ENCODE measurements at places on chromosomes 3 and 15. TPM values are rescaled to one million over a fixed set of nuclear protein-coding genes. Genes with fewer than 3 reads are reported as not detected.

The CCNB2 gene
- total RNA-seq: 21.2 TPM

The MON1A gene
- 8.0 TPM for total RNA-seq

The FAM174B gene
- total RNA-seq: 33.9 TPM

The ZNF717 gene
- total RNA-seq: 30.1 TPM

The GAP43 gene
- 25.6 TPM for total RNA-seq

The TM4SF1 gene
- total RNA-seq: 86.8 TPM

The UROC1 gene
- 0.11 TPM for total RNA-seq

The IL17RC gene
- 28.1 TPM for total RNA-seq

The TRIM59 gene
- 25.6 TPM for total RNA-seq

The THBS1 gene
- total RNA-seq: 177 TPM

The GPR62 gene
- 0.27 TPM for total RNA-seq

The PCOLCE2 gene
- total RNA-seq: 14.8 TPM

The GRK7 gene
- 1.3 TPM for total RNA-seq

The GCSAM gene
- 0.99 TPM for total RNA-seq

The BCHE gene
- 53.3 TPM for total RNA-seq

The ZPLD1 gene
- 1.9 TPM for total RNA-seq

The GOLGA6L10 gene
- total RNA-seq: 5.0 TPM

The SLC12A1 gene
- 2.1 TPM for total RNA-seq

The SCG5 gene
- 42.4 TPM for total RNA-seq

The CEP97 gene
- total RNA-seq: 51.5 TPM

The UNC13C gene
- 67.3 TPM for total RNA-seq

The PRSS50 gene
- 1.2 TPM for total RNA-seq

The TMEM266 gene
- total RNA-seq: 1.1 TPM

The ITIH1 gene
- total RNA-seq: not detected

The NLGN1 gene
- 74.2 TPM for total RNA-seq

The CCDC9B gene
- 8.4 TPM for total RNA-seq

The SPINK8 gene
- not detected for total RNA-seq

The RPL22L1 gene
- 31.4 TPM for total RNA-seq

The CPNE9 gene
- 3.8 TPM for total RNA-seq

The DGKG gene
- 4.0 TPM for total RNA-seq

The RBPMS2 gene
- 0.93 TPM for total RNA-seq

The CAPN3 gene
- 28.4 TPM for total RNA-seq

The DTWD1 gene
- 48.3 TPM for total RNA-seq

Data from camera-type eye (tissue), 1 donor.